ENCODE measurements at places on chromosomes 4 and X.

DNA sequence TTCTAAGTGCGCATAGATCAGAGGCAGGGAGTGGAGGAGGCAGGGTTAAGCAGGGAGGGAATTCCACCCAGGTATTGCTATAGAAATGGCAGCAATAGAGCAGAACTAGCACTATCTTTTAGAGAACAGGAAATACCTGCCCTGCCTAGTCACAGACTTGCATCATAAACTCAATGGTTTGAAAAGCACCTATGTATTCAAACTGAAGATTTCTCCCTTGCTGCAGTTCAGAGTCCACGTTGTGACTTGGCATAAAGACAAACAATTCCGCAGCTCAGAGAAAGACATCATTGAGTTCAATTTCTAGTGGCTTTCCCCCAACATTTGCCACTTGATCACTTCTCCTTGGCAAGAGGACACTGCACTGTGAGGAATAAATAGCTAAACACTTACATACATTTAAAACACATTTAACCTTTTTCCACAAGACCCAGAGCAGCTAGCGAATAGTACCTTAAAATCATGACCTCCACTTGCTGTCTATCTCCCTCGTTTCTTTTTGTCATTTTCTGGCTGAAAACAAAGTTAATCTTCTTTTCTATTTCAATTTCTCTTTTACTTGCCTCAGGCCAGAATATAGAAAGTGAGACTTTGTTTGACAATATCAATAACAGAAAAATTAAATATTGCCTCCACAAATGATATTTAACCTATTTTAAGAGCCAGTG is 42.4 kb downstream of the SLC7A11 start:
- no peak for DNase-seq

DNA sequence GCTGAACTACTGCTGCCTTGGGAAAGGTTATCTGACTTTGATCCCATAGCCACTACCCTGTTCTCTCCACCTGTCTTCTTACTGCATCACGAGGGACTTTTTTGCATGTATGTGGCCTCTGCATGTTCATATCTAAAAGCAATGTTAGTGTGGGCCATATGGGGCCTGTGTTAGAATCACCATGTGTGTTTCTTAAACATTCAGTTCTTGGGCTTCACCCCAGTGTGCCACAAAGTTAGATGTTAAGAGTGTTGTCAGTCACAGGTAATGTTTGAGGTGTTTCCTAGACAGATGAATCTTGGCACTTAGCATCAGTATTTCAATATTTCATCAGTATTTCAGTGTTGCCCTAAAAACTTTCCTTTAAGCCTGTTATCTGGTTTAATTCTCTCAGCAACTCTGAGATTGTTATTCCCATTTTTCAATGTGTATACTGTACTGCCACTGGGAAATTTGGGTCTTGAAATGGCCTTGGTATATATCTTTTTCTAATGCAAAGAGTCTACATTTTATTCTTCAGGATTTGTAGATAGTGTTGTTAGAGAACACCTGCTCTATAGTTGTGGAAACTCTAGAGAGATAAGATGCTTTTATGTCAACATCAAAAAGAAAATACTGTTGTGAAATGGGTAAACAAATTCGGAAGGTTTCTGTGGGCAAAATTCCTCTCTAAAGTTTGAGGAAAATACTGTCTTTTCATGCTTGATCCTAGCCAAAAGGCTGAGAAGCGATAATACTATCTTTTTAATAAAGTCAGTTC is 259.7 kb downstream of the BMPR1B start:
- DNase-seq: no peak

GRCh38 chr4:151606061-151606460 is 154.7 kb downstream of the GATB start:
- no peak for DNase-seq

GRCh38 chrX:30618160-30618765 is 35.0 kb upstream of the GK start:
- no peak for DNase-seq

- no peak for DNase-seq
These were observed 1196.7 kb downstream of the RAPGEF2 start for GRCh38 chr4:160299608-160300007.

DNA sequence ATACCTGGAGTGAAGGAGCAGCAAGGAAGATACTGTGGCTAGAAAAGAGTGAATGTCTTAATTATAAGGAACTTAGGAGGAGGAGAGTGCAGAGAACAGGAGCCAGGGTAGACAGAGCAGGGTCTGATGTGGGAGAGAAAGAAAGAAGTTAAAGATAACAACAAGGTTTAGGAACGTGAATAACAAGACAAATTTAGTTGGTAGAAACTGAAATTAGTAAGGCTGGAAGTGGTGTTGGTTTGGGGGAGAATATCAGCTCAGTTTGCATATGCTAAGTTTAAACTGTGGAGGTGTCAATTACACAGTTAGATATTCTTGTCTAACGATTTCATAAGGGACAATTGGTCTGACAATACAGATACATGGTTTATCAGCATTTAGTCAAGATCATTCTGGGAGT is 1123.7 kb upstream of the PABPC4L start:
- no peak for DNase-seq

DNA sequence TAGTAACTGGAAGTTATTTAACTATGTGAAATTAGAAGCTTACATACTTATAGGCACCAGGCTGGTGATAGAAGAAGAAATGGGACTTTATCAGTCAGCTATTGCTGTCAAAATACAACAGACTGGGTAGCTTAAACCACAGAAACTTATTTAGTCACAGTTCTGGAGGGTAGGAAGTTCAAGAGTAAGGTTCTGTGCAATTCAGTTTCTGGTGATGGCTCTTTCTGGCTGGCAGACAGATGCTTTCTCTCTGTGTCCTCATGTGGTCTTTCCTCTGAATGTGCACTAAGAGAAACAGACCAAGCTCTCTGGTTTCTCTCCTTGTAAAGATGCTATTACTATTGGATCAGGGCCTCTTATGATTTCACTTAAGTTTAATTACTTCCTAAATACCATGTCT is 92.1 kb upstream of the ANKRD50 start:
- no peak for DNase-seq

GRCh38 chr4:161540265-161540664 is 623.5 kb downstream of the FSTL5 start:
- DNase-seq: no peak

DNA sequence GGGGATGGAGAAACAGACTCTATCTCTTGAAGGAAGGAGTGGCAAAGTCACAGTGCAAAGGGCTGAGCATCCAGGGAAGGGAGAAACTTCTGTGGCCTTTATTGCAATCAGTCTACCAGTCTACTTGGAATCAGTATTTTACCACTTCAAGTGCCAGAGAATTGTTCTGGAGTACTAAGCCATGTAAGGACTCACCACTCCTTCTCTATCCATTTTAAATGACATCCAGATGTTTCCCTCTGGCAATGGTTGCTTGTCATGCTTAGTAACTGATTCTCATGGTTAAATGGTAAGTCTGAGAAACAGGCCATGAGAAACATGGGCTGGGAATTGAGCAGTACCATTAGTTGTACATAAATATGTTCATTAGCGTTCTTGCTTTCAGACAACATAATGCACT is 21.1 kb upstream of the SMIM10 start:
- no peak for DNase-seq

DNA sequence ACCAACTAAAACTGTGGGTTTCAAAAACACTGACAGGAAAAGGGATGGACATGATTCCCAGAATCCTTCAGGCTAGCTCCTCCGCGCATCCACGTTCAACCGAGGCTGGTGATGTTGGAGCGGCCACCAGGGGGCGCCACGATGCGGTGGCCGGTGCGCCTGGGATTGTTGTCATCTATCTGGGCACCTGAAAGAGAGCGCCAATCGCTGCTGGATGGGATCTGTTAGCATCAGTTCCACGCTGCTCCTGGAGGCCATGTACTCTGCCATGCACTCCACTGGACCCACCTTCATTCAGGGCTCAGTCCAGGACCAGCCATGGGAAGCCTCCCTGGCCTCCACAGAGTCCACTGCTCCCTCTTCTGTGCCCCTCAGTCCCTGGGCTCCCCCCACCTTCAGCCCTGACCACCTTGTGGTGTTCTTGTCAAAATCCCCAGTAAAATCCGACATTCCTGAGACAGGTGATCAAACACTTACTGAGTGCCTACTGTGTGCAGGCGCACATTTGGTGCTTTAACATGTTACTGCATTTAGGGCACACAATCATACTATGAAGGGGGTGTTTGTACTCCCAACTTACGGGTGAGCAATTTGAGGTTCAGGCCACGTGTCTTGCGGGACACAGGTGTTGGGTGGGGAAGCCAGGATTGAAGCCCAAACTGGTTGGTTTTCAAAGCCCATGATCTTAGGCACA is 71.1 kb downstream of the CRMP1 start:
- no peak for DNase-seq

DNA sequence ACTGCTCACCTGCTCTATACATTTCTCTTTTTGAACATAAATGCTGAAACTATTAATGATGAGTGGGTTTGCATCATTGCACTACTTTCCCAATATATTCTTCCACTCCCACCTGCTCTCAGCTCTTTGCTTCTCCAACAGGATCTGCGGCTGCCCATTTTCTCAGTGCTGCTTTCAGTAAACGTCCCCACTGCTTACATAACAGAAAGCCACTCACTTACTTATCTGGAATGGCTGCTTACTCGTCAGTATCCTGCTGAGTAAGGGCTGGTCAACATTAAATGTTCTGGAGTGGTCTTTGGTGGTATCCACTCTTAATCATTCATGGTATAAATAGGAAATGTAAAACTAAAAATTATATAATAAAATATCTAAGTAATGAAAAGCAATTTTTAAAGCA is 112.8 kb upstream of the HPF1 start:
- no peak for DNase-seq

DNA sequence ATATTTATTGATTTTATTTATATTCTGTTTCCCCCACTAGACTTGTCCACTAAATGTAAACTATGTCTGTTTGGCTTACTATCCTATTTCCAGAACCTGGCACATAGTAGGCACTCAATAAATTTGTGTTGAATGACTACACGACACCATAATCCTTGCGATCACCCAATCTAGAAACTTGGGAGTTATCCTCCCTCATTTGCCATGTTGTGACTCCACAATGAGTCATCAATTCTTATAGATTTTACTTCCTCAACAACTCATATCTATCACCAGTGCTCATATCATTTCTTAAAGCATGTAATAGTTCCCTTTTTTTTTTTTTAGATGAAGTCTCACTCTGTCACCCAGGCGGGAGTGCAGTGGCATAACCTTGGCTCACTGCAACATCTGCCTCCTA is 39.9 kb upstream of the VAMP7 start:
- DNase-seq: no peak

GRCh38 chr4:165844161-165844560 is 28.9 kb upstream of the TLL1 start:
- no peak for DNase-seq

- DNase-seq: no peak
These were observed 501.9 kb downstream of the RAPGEF2 start for GRCh38 chr4:159604781-159605180.

DNA sequence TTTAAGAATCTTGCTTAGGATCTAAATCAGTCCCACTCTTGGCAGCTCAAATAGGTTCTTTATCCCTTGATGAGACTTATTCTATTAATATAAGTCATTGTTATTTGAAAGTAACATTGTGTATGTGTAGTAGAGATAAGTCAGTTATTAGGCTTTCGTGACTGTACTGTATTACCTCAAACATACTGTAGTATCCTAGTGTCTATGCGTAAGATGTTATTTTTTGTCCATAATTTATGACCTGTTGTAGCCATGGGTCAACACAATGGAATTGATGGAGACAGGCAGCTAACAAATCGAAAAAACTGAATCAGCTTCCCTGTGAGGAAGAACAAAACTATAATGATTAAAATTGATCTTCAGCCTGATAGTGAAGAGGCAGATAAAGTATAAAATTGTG is 41.8 kb downstream of the CLCN3 start:
- DNase-seq: no peak

DNA sequence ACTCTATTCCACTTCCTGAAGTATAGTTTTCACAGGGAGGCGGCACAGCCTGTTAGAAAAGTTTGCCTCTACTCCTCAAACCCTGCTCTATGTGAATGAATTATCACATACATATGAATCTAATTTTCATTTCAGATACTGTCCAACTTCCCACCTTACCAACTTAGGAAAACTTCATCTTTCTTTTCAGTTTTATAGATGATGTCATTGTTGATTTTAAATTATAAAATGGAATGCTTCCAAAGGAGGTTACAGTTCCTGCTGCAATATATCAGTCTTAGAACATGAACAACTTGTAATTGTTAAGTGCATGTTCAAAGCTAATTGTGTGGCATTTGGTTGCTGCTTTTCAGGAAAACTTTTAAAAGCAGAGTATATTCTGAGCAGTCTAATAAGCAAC is 92.4 kb downstream of the NEUROG2 start:
- no peak for DNase-seq

GRCh38 chr4:163196926-163197480 is 30.3 kb upstream of the NAF1 start:
- no peak for DNase-seq

DNA sequence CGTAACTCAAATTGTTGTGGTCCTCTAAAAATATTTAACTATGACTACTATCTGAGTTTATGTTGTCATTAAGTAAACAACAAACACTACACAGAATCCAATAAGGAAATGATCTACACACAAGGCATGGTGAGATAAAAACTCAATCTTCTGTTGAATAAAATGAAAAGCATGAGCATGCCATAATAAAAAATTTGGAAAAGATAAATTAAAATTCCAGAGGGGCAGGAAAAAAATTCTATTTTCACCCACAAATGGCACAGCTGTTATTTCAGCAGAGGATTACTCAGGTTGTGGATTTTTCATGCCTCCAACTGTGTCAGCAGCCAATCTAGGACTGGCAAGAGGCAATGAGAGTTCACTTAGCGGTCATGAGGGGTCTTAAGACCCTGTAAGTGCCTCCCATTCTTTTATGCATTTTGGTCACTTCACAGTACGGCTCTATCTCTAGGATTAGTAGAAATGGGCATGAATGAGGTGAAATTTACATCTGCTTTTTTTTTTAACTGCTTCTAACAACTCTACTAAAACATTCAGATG is 639.8 kb upstream of the DIPK2B start:
- no peak for DNase-seq

GRCh38 chr4:3445829-3446545 is 4.2 kb downstream of the HGFAC start:
- no peak for DNase-seq

DNA sequence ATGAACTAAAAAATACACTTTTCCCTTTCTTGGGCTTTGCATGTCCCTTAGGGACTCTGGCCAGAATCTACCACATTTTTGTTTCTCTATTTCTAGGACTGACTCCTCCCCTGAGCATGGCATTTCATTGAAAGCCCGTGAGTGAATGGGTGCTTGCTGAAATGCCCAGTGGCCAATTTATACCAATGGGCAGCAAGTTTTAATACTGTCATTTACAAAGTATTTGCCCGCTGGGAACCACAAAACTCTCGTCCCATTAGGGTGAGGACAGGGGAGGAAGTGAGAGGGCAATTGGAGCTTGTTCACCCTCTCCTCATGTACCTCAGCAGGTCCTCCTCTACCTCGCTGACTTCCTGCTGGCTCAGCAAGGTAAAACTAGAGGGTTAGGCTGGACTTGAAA is 1.1 kb downstream of the SRPX2 start:
- DNase-seq: no peak

DNA sequence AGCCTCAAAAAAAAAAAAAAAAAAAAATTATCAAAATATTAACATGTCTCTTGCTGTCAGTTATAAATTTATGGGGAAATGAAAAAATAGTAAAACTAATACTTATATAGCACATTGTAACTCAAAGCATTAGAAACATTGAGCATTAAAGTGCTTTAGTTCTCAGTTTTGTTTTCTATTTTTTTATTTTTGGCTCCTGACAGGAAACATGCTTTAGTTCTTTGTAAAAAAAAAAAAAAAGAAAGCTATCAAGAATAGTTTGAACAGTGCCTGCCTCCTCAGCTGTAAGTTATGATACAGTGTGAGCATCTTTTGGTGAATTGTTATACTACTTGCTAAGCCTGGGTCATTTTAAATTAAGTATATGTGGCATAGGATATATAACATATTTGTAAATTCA is 5.1 kb upstream of the CENPC start:
- no peak for DNase-seq
